ENCODE measurements at places on chromosomes 11 and 22. TPM values are rescaled to one million over a fixed set of nuclear protein-coding genes. Genes with fewer than 3 reads are reported as not detected.

- no peak for DNase-seq
Observed at GRCh38 chr11:130437848-130438247, 9.4 kb upstream of the ADAMTS8 start.

DNA sequence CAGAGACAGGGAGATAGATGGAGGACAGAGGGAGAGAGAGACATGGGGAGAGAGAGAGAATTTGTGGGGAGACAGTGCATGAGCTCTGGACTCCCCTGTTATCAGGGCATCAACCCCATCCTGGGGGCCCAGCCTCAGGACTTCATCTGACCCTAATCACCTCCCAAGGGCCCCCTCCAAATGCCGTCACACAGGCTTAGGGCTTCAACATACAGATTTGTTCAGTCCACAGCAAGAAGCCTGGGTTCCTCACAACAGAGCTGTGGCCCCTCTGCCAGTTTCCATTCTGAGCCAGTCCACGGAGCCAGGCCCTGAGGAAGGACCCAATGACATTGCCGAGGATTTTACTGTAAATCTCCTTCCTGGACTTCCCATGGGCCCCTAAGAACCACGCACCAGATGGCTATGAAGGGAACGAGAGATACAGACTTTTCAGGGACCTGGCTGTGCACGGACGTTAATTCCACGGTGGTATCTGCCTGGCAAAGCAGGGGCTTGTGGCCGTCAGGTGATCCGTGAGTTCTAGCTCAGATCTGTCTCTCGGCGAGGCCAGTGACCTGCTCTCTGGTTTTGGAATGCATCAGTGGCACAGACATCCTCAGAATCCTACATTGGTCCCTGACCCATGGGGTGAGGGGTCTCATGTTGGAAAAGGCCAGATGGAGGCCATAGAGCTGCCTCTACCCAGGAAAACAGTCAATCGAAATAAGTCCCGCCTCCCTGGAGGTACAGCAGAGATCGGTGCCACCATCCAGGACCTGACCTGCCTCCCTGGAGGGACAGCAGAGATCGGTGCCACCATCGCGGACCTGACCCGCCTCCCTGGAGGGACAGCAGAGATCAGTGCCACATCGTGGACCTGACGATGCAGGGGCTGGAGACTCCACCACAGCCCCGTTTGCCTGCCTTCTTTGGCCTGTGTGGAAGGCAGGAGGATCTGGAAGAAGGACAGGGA is 8.7 kb upstream of the B4GALNT4 start:
- no peak for DNase-seq

Gene TMEM25
- 6.1 TPM for total RNA-seq

- no peak for DNase-seq
Observed at GRCh38 chr11:43408277-43408676, 49.6 kb downstream of the TTC17 start.

Data from activated CD8-positive, alpha-beta T cell treated with anti-CD3 and anti-CD28 coated beads, Interleukin-2, amount 10 ng/mL, durations not matched to agents 7 days and 5 days (primary cell).